Skin of body (tissue), 3 donors: ENCODE measurements at places on chromosomes 11 and 22. TPM values are rescaled to one million over a fixed set of nuclear protein-coding genes. Genes with fewer than 3 reads are reported as not detected.

EHD1 gene
- total RNA-seq, result 27.1 TPM

TMEM191B gene
- 0.59 TPM for total RNA-seq

GRCh38 chr11:123364080-123364479, 66.0 kb upstream of the GRAMD1B start:
- no peak for DNase-seq

RBMXL2 gene
- total RNA-seq, result not detected

- no peak for DNase-seq
Observed at GRCh38 chr11:117839936-117840813, 15.6 kb upstream of the FXYD2 start.

DNA sequence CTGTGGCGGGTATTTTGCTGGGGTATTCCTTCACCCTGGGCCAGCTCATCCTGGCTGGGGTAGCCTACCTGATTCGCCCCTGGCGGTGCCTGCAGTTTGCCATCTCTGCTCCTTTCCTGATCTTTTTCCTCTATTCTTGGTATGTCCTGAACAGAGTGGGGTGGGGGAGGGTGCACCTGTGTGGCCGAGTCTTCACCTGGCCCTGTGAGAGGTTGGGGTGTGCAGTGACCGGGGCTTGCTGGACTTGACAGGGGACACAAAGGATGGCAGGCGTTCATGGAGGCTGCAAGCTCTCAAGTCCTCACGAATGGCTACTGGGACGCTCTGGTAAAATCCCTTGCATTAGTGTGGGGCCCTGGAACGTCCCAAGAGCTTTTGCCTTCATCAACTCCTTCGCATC, 39.3 kb downstream of the CAPN1 start:
- no peak for DNase-seq

- no peak for DNase-seq
Observed at GRCh38 chr22:34072585-34072984, 152.3 kb upstream of the LARGE1 start.

GRCh38 chr11:60182541-60183330, at the start of gene MS4A6A:
MS4A6A (minus strand) TSS chr11:60183083; CDS start chr11:60181727, 1,356 bp downstream.
- DNase-seq, result no peak

JAML gene
- total RNA-seq, result 12.2 TPM

DNA sequence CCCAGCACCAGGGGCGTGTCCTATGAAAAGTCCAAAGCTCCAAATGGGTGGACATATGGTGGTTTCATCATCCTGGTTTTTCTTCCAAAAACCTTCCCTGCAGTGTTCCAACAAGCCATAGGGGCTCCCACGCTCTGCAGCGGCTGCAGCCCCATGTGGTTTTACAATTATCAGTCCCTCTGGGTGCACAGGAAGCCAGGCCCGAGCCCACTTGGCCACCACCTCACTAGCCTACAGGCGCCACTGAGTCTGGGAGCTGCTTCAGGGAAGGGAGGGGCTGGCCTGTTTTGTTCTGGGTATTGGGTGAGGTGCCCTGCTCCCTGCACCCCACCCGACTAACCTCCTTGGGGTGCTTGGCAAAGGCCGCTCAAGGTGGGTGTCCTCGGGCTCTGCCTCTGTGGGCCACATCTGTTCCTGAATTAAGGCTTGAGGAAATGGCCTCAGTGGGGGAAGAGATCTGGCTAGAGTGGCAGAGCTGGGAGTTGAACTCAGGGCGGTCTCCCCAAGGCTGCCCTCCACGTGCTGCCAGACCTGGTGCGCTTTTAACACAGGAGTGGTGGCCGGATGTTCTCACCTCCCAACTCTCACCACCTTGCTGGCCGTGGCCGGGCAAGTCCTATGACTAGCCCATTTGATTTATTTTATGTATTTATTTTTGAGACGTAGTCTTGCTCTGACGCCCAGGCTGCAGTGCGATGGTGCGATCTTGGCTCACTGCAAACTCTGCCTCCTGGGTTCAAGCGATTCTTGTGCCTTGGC, 5.3 kb upstream of the CDC42BPG start:
- no peak for DNase-seq

DNA sequence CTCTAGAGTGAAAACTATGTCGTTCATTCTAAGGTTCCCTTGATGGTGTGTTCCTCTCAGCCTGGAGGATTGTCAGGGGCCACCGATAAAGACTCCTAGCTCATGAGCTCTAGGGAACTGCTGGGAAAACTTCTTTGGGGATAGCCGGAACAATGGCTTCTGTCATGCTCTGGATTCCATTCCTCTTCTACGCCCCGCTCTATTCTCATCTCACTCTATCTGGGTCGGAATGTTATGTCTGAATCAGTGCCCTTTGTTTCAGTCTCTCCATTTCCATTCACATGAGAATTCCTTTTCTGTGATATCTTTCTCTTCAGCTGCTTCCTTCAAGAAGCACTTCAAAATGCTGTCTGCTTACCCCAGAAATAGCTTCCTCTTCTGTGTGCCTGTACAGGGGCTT, 16.9 kb upstream of the SLCO2B1 start:
- no peak for DNase-seq

DNA sequence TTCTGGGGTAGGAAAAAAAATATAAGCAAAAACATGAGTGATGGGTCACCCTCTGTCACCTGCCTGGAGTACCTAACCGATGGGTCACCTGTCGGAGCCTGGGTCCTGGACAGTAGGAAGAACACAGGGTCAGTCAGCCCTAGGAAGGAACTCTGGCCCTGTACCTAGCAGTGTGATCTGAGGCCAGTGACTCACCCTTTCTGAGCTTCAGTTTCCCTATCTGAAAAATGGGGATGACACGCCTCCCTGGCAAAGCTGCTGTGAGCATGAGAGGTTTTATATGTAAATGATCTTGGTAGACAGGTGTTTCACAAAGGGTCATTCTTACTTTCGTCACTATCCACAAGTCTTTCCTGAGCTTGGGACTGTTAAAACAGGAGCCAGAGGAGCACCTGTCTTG, 182.0 kb downstream of the ST3GAL4 start:
- no peak for DNase-seq

UBASH3B gene
- total RNA-seq, result 3.8 TPM

- no peak for DNase-seq
Observed at GRCh38 chr11:66334605-66335442, 1.4 kb downstream of the RIN1 start.

EIF1AD gene
- total RNA-seq, result 19.0 TPM

FOLR3 gene
- total RNA-seq, result 0.59 TPM

GRCh38 chr11:84381666-84382065, 1095.5 kb upstream of the CCDC90B start:
- no peak for DNase-seq

DNA sequence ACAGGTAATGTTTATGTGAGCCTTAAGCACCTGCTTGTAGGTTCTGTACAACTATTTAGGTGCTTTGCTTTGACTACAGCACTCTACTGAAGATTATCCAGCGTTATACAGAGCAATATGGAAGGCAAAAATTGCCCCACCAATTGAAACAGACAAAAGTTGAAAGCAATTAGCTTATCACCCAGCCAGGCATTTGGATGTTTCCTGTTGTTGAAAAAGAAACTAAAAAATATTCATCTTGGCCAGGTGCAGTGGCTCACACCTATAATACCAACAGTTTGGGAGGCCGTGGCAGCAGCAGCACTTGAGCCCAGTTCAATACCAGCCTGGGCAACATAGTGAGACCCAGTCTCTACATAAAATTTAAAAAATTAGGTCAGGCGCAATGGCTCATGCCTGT, 18.5 kb downstream of the ATL3 start:
- DNase-seq, result no peak

DNA sequence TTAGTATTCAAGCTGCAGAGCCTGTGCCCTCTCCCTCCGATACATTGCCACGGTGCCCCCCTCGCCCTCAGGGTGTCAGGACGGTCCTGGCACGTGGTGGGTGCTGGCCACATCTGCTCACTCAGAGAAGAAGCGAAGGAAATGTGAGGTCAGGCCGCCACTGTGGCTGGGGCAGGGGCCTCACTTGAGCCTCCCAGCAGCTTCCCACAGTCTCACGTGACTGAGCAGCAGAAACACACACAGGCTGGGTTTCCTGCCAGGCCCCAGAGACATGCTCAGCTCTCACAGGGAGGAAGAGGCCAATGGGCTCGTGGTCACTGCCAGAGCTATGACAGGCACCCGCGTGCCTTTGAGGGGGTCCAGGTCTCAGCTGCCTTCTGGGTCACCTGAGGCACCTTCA, 37.9 kb upstream of the PRR5 start:
- peak; percentile 28 for DNase-seq

LPXN gene
- total RNA-seq, result 3.5 TPM

DNA sequence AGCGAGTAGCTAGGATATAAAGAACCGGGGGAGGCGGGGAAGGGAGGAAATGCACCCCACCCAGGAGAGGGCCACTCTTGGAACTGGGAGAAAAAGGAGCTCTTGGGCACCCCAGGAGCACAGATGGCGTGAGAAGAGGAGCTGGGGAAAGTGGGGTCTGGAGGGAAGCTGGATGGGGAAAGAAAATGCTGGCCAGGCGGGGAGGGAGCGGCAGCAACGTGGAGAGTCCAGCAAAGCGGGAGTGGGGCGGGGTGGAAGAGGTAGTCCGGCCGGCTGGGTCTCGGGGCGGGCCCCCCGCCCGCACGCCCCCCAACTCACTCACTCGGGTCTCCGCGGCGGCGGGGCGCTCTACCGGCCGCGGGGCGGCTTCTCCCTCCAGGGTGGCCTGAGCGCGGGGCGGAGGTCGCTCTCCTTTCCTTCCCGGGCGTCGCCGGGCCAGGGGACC, 522 bp downstream of the TOB2 start:
- no peak for DNase-seq

GRCh38 chr11:61278001-61278470, 17.1 kb downstream of the VWCE start:
- no peak for DNase-seq

GRCh38 chr11:121268581-121268980, 24.0 kb upstream of the SC5D start:
- no peak for DNase-seq

GRCh38 chr11:108253176-108253575, 30.3 kb downstream of the ATM start:
- no peak for DNase-seq

DNA sequence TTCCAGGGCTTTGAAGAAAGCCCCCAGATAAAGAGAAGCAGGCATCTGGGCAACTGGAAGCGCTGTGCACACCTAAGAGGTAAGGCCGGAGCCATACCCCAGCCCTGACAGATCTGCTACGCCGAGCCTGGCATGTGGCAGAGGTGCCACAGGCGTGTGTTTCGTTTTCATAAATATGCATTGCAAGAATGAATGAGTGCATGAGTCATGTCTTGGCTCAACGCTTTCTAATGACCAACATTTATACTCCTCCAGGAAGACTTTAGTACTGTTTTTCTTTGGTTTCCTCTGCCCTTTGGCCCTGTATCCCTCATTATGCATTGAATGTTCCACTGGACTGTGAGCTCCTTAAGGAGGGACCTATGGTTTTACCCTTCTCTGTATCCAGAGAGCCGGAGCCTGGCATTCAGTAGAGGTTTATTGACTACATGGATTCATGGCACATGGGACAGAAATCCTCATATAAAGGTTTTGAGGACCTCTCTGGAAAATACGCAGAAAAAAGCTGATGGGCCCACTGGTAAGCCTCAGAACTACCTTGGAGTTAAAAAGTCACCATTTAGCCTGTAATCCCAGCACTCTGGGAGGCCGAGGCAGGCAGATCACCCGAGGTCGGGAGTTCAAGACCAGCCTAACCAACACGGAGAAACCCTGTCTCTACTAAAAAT, 38.9 kb upstream of the CSNK2A3 start:
- no peak for DNase-seq

- no peak for DNase-seq
Observed at GRCh38 chr11:109853156-109853776, 239.9 kb upstream of the ZC3H12C start.

DNA sequence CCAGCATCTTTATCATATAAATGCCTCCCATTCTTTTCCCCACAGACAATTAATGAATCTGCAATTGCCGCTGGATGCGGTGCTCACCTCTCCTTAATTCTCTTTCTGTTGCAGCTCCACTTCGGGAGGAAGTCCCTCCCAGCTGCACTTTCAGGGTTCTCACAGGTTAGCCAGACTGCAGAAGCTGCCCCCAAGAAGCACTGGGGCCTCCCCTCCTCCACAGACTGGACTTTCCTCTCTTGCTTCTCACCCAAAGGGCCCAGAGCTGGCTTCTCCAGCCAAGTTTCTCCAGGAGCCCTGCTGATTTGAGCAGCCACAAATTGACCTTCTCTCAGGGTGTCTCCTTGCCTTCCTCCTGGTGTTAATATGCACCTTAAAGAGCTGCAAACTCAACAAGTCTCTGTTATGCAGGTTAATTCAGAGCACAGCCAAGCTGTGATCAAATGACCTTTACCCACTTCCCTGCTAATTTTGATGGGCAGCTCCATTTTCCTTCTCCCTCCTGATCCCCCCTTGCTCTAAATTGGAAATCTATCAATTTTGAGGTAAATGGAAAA, 298.9 kb downstream of the BUD13 start:
- DNase-seq, result no peak

GRCh38 chr11:96655474-96655873, 265.7 kb downstream of the JRKL start:
- no peak for DNase-seq

- DNase-seq, result no peak
Observed at GRCh38 chr22:46511151-46512038, 26.0 kb downstream of the CELSR1 start.

DGCR6 gene
- 3.2 TPM for total RNA-seq

GRCh38 chr11:70103256-70103975, 25.3 kb downstream of the ANO1 start:
- no peak for DNase-seq

C11orf71 gene
- total RNA-seq, result 4.5 TPM

GRCh38 chr11:6402061-6402470, 11.8 kb downstream of the SMPD1 start:
- no peak for DNase-seq

DNA sequence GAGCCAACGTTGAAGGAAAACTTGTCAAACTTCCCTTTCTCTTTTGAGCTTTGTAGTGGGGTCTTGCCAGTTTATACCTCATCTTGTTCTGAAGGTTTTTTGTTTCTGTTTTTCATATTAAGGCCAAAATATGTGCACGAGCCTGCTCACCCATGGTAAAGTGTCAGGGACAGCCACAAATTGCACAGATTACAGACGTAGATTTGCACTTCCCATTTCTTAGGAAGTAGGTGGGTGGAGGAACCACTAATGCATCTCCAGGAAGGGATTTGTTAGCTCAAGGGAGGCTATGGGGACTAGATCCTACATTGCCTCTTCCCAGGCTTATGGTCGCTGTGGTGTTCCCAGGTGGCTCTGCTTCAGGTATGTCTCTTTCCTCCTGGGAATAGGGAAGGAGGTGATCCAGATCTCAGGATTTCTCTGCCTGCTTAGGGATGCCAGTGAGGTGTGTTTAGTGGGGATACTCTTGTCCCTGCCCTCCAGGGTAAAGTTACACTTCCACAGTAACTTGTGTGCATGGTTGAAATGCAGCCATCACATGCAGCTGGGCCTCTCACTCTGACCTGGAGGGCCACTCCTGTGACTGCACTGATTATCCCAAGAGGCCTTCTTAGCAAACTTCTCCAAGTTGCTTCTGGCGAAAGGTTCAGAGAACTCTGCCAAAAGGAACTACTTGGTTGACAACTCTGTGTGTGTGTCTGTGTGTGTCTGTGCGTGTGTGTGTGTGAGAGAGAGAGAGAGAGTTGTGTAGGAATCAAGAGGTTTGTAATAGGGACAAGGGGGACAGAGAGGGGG, 9.8 kb downstream of the PPFIBP2 start:
- no peak for DNase-seq

GRCh38 chr11:44519989-44520737, 45.3 kb upstream of the CD82 start:
- DNase-seq, result no peak

BLID gene
- 2.8 TPM for total RNA-seq

GRCh38 chr22:25892678-25893077, 150.7 kb downstream of the MYO18B start:
- DNase-seq, result no peak

GRCh38 chr11:102279641-102280170, 37.6 kb upstream of the BIRC3 start:
- DNase-seq, result peak; percentile 86

GRCh38 chr11:69382131-69383128, 88.5 kb downstream of the MYEOV start:
- peak; percentile 3 for DNase-seq
